NCI-H1417 treated with DMSO at 0.1 percent for 48 hours (cell line): ENCODE measurements at places on chromosomes 12 and 14.

DNA sequence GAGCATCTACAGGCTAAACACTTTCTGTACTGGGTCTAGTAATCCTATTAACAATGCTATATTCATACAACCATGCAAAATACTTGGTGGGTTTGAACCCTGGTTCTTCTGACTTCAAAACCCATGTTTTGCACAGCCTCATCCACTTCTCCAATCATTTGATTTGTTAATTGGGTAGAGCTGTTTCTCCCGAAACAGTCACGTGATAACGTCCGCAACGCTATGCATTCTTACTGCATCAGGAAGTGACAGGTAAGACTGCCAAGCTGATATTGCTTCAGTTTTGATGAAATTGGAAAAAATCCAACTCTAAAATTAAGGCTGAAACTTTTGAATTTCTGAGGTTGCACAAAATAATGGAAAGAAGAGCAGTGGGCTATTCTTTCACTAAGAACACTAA, 30.4 kb upstream of the RNU6-7 start:
- DNase-seq = no peak

GRCh38 chr14:53874704-53875103, 81.9 kb downstream of the BMP4 start:
- DNase-seq = no peak

- DNase-seq = no peak
Measured at GRCh38 chr12:69666798-69667197, 32.3 kb downstream of the BEST3 start.

DNA sequence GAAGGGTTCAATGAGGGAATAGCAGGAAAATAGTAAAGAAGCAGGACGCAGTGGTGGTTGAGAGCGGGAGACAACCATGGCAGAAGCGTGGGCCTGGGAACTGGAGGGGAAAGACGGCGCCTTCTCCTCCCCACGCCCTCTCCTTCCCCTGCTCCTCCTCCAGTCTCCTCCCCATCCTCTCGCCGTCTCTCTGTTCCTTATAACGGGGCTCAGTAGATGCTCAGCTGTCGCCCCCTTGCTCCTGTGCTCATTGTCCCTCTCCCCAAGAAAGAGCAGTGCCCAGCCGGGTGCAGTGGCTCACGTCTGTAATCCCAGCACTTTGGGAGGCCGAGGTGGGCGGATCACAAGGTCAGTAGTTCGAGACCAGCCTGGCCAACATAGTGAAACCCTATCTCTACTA, 142.0 kb downstream of the BCL11B start:
- no peak for DNase-seq

- peak; percentile 71 for DNase-seq
Measured at GRCh38 chr12:15322164-15323061, at the start of gene PTPRO. TSS of gene PTPRO (plus strand) at chr12:15322508.

DNA sequence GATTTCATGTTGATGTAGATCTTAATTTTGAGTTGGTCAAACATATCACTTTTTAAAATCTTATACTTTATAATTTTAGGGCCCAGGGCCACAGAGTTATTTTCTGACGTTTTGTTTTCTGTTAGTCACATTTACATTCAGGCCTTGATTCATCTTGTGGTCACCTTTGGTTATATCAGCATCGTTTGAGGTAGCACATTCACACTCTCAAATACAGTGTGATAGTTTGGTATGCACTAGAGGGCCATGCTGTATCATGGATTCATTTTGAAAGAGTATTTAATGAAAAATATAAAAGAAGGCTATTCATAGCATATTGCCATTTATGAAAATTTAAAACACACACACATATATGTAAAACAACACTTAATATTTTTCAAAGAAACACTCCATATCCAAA, 274.6 kb downstream of the RAD51B start:
- no peak for DNase-seq

GRCh38 chr12:10196210-10196609, 16.5 kb upstream of the GABARAPL1 start:
- no peak for DNase-seq

- no peak for DNase-seq
Measured at GRCh38 chr12:90290980-90291975, 582.6 kb upstream of the ATP2B1 start.

- DNase-seq = no peak
Measured at GRCh38 chr14:99688210-99688581, 4.1 kb downstream of the CYP46A1 start.

GRCh38 chr14:36583242-36583892, 953 bp upstream of the NKX2-8 start:
- DNase-seq = no peak

- DNase-seq = no peak
Measured at GRCh38 chr12:48758186-48758585, 30.7 kb downstream of the ADCY6 start.

DNA sequence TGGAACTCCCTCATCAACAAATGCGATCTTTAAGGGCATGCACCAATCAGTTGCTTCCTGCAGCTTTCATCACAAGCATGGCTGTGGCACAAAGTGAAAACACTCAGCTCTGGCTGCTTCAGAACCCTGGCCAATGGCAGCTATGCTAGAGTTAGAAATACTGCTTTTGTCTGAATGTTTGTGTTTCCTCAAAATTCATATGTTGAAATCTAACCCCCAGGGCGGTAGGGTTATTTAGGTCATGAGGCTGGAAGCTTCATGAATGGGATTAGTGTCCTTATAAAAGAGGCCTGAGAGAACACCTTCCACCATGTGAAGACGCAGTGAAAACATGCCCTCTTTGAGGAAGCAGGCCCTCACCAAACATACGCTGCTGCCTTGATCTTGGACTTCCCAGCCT, 453.9 kb downstream of the SNAPC1 start:
- DNase-seq = no peak

GRCh38 chr14:36655571-36655962, 6.1 kb upstream of the PAX9 start:
- DNase-seq = no peak

DNA sequence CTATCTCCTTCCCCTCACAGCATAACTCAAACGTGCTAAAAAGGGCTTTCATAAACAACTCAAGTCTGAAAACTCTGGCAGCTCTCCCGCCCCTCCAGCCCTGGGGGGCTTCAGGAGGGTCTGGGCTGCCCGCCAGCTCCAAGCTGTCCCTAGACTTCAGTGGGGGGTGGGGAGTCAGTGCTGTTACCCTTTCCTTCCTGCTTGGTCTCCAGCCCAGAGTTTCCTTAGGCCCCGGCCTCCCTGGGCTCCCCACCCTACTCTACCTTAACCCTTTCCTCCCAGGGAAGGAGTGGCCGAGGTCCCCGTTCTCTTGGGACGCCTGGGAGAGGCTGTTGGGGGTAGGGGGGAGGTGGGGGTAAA, 530 bp upstream of the NYNRIN start:
- DNase-seq = no peak

DNA sequence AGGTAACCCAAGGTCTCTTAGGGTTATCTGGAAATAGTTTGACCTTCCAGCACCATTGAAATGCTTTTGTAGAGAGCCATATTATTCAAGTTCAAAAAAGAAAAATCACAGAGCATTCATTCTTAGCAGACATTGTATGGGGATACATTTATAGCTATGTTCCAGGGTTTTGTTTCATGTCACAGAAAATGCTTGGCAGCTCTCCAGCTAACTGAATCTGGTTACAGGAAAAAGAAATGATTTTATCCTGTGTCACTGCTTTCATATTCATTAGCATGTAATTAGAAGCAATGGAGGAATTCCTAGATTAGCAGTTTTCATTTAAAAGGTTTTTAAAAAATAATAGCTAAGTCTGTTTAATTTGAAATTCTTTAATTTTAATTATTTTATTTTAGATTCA, 78.9 kb downstream of the SNAPC1 start:
- no peak for DNase-seq

DNA sequence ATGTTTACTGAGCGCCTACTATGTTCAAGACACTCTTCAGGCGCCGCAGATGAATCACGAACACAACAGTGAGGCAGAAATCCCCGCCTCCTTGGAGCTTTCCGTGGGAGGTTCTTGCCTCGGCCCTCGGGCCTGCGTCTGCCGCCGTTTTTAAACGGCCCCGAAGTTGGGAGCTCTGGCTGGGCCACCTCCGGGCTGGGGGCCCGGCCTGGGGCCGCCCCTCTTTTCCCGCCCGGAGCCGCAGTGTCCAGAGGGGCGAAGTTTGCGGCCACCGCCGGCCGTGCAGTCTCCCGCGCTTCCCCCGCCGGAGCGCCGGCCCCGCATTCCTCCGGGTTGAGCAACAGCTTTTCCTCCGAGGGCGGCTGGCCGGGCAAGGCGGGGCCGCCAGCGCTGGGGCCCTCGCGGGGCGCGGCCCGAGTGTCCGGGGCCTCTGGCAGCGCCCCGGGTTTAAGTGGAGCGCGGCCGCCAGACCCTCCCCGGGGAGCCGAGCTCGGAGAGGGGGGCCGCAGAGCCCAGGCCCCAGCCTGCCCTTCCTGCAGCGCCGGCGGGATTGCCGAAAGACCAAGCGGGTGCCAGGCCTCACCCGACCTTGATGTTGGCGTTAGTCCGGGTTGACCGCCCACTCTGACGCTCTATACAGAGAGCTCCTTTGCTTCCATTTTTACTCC, 18.7 kb upstream of the CTDSP2 start:
- no peak for DNase-seq

GRCh38 chr12:119113496-119113986, 65.2 kb upstream of the HSPB8 start:
- DNase-seq = no peak

DNA sequence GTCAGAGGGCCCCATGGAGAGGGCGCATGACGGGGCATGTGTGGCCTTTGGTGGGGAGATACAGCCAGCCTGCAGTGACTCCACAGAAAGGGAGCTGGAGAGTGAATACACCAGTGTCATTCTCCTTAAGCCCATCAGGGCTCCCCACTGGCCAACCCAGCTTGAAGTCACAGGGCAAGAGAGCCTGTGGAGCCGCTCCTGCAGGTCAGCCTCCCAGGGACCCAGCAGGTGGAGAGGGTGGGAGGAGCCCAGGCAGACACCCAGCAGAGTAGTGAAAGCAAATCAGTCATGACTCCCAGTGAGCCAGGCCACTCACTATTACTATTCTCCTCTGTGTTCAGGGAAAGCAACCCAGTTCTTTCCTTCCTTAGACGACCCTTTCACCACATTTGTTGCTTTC, 110.0 kb upstream of the CPM start:
- peak; percentile 5 for DNase-seq

DNA sequence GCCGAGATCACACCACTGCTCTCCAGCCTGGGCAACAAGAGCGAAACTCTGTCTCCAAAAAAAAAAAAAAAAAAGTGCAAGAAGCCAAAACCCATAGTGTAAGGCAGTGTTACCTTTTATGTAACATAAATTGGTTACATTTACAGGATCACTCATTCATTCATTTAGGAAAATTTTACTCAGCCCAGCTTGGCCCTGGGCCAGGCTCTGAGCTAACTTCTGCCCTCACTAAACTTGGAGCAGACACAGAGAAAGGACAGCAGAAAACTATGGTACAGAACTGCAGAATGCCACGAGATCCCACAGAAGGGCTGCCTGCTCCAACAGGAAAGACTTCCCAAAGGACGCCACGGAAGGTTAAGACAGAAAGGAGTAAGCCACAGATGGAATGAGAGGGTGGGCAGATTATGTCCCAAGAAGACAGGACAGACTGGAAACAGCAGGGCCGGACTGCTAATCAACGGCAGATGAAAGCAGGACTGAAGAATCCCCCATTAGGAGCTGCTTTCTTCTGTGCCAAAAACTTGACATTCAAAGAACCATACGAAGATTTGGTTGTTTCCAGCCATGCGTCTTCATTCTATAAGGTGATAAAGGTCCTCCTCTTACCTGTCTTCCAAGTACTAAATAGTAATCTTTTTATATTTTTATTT, 18.9 kb downstream of the PPP1R13B start:
- DNase-seq = no peak

DNA sequence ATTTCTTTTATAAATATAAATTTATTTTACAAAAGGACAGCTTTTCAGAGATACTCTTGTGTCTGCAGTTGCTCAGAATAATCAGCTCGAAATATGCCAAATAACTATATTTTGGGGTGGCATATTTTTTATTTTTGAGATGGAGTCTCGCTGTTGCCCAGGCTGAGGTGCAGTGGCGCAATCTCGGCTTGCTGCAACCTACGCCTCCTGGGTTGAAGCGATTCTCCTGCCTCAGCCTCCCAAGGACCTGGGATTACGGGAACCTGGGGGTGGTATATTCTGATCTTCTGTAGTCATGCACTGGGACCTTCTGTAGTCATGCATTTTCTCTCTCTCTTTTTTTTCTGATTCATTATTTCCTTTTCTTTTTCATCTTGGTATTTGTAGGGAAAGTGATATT, 135.0 kb upstream of the AMIGO2 start:
- no peak for DNase-seq

GRCh38 chr14:94816113-94816512, 46.2 kb upstream of the GSC start:
- DNase-seq = no peak

DNA sequence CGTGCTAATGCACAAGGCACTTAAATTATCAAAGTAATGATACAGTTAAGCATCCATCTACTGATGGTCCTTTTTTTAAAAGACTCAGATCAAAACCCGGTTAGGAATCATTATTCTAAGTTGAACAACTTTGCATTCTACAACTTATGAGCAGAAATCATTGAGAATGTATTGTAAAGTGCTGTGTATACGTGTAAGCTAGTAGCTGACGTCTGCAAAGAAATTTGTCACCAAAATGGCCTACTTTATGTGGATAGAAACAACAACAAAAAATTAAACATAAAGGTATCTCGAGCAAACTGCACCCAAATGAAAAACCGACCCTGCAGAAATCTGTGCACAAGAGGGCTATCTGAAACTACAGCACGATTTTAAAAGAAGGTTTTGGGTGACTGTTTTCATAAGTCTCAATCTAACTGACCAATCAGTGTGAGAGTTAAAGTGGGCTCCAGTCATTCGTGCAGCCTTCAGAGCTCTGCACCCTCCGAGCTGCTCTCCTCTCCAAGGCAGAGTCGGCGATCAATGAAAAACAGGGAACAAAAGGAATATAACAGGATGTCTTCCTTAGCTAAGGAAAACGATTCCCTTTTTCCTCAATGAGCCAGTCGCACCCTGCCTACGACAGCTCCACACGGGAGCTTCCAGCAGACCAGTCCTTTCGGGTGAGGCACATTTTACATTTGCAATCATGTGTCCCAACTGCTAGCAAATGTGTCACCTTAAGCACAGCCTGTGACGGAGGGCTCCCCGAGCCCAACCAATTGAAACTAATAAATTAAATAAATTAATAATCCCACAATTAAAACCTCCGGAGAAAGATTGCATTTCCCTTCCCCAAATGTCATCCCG, 200.7 kb upstream of the FOXN3 start:
- DNase-seq = no peak
